Suppressor macrophage treated with lipopolysaccharide for 1 hour (primary cell): ENCODE measurements at places on chromosomes 12 and 14.

- DNase-seq: peak; percentile 72
These were observed 10.0 kb upstream of the LRTM2 start for GRCh38 chr12:1810201-1810930.

GRCh38 chr14:104968153-104968527 is 10.0 kb downstream of the AHNAK2 start:
- no peak for DNase-seq

DNA sequence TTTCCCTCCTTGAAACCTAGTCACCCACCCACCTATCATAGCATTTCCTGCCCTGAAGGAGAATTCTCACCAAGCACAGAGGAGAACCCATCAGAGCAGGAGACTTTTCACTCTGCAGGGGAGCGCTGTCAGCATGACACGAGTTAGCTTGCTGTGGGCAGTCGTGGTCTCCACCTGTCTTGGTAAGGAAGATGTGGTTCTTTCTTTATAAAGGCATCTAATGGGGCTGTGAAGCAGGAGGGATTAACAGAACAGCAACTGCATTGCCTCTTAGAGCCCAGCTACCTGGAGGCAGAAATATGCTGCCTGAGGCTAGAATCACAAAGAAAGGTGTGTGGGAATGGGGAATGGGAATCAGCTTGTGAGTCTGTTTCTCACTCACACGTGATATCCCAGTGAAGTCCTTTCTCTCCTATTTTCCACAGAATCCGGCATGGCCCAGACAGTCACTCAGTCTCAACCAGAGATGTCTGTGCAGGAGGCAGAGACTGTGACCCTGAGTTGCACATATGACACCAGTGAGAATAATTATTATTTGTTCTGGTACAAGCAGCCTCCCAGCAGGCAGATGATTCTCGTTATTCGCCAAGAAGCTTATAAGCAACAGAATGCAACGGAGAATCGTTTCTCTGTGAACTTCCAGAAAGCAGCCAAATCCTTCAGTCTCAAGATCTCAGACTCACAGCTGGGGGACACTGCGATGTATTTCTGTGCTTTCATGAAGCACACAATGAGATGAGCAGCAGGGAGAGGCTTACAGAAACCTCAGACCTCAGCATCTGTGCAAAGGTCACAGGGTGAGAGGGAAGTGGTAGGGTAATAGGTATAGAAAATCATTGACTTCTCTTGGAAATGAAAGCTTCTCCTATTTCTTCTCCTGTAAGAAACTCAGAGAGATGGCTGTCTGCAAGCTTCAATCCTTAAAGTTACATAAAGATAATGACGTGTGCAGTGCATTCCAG is 316.9 kb downstream of the DAD1 start:
- no peak for DNase-seq

DNA sequence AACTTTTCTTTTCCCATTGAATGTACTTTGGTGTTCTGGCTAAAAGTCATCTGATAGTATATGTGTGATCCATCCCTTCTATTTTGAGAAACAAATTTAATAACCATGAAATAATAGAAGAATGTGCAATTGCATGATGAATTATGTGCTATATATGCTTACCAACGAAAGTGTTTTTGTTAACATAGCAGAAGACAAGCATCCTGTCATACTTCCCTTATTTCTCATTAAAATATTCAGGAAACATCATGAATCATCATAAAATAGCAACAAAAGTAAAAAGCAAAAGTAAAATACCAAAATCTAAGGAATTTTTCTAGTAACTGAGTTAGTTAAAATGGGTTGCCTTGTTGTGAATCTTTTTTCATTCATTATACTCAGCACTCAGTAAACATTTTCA is 409.0 kb upstream of the PDE3A start:
- peak; percentile 67 for DNase-seq

GRCh38 chr12:68452078-68452715 is 120.0 kb upstream of the MDM1 start:
- DNase-seq: no peak

DNA sequence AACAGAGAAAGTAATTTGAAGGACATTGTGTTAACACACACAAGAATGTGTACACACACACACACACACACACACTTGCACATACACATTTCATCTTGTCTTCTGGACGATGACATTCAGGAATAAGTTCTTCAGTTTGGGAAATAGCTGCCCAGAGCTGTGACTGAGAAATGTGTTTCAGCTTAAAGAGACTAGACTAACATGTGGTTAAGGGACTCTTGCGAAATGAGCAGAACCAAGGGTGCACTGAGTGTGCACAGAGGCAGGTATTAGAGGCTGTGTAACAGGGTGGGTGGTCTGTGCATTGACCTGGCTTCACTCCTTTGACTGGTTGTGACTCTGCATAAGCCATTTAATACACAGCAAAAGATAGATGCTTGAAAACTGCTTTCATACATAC is 29.4 kb upstream of the KCNA5 start:
- DNase-seq: no peak

DNA sequence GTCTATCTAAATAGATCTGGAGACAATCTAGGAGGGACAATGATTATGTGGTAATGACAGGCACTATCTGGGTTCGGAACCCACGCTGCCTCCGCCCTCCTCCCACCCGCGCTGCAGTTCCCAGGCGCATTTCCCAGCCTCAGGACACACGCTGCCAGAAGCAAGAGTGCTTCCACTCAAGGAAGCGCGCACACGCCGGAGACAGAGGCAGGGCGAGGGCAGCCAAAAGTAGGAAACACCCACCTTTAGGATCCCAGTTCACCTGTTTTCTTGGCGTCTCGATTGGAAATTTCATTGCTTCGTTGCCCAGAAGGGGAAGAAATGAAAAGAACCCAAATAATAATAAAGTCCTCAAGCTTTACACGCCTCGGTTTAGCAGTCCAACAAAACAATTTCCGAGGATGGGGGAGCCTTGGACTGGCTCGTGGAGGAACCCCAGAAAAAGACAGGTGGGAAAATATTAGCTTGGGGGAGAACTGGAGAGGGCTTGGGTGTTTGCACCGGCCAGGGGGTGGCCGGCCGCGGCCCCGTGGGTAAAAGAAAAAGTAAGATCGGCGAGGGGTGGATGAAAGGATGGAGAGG is 474 bp downstream of the KCNK10 start:
- DNase-seq: no peak

- DNase-seq: no peak
These were observed 10.7 kb upstream of the FBRSL1 start for GRCh38 chr12:132479291-132479690.

DNA sequence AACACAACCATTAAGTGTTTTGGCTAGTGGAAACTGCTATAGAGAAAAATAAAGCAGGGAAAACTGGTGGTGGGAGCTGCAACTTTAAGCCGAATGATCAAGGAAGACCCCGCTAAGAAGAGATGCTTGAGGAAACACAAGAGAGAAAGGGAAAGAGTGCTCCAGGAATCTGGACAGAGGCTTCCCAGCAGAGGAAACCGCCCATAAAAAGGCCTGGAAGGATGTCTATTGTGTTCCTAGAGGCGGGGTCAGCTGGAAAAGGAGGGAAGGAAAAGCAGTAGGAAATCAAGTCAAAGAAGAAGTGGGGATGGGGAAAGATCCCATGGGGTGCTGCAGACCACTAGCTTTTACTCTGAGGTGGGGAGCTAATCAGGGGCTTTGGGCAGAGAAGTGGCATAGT is 12.4 kb downstream of the SLC2A13 start:
- DNase-seq: no peak

- peak; percentile 44 for DNase-seq
These were observed 169.2 kb downstream of the PIK3C2G start for GRCh38 chr12:18430425-18431048.
